Karpas-422 (cell line): ENCODE measurements at places on chromosomes 3 and 15.
A peak's percentile ranks its signal among the peaks of the same experiment; 100 is the strongest.

DNA sequence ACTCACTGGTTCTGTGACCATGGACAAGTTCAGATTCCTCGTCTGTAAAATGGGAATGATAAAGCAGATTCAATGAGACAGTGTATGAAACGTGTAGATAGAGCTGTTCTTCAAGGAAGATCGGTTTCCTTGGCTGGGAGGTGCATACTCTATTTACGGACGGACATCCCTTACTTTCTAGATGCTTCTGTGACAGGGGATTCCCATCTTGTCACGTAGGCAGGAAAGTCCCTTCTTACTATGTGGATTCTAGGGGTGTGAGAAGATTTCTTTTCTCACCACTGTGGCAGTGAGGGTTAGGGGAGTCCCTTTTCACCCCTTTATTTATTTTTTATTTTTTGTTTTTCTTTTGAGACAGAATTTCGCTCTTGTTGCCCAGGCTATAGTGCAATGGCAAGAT lies 180.9 kb upstream of the TBL1XR1 start:
- DNase-seq = no peak

DNA sequence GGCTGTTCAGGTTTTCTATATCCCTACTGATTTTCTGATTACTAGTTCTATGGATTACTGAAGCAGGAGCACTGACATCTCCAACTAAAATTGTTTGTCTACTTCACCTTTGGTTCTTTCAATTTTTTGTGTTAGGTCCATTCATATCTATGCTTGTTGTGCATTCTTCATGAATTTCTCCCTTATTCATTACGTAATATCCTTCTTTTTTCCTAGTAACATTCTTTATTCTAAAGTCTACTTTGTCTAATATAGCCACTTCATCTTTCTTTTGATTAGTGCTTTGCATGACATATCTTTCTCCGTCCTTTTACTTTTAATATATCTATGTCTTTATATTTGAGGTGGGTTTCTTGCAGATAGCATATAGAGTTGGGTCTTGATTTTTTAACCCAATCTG lies 116.3 kb upstream of the BHLHE40 start:
- DNase-seq = no peak

DNA sequence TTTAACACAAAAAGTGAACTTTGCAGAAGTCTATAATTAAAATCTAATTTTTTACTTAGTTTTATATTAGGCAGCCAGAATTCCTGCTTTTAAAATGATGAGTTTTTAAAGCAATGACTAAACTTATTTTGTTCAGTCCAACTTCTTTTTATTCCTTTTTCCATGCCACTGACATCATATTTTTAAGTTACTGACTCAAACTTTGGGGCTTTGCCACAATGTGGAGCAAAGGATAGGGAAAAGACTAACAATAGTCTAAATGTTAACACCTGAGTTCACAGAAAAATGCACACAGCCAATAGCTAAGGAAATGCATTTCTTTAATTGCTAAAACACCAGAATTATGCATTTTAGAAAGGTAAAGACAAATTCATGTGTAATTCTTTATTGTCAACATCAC lies 647.6 kb upstream of the DPPA4 start:
- no peak for DNase-seq

GRCh38 chr3:57675530-57675929 lies 17.3 kb downstream of the DENND6A start:
- peak; percentile 47 for DNase-seq

- no peak for DNase-seq
Observed at GRCh38 chr15:41048397-41048796, 67.7 kb downstream of the INO80 start.

DNA sequence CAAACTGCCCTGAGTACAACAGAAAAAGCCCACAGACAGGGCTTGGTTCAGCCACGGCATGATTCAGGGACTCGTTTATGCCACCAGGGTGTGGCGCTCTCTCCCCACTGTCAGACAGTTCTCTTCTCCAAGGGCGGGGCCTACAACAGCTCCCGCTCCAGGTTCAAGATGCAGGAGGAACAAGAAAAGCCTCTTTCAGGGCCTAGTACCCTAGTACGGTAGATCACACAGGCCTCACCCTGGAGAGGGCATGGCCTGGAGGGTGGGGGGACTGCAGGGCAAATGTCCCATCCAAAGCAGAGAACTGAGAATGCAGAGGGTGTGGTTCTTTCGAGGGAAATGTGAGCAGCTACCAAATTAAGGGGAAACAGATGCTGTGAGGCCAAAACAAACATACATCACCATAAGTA lies 12.0 kb downstream of the MESD start:
- DNase-seq = peak; percentile 65

DNA sequence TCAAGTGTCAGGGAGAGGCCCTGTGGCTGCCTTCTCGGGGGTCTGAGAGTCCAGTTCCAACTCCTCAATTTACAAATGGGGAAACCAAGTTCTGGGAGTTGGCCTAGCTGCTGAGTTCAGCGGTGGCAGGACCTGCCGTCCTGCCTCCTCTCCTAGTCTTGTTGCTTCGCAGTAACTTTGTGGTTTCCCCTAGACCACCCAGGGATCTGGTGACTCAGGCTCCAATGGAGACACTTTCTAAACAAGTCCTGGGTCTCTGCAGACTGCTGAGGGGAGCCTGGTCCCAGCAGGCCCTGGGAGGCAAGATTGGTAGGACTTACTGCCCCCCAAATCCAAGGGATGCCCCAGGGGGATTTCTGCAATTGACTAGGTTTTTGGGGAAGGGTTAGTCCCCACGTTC lies 83.6 kb downstream of the SMAD6 start:
- no peak for DNase-seq

DNA sequence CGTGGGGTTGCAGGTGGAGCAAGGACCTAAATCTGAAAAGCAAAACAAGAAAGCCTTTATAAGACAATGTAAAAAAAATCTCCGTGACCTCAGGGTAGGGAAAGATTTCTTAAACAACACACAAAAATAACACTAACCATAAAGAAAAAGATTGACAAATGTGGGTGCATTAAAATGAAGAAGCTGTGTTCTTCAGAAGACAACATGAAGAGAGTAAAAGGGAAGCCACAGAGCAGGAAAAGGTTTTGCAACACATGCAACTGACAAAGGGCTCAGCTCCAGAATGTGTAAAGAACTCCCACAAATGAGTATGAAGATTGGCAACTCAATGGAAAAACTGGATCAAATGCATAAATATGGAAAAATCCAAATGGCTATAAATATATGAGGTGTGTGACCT lies 74.2 kb downstream of the MAGEF1 start:
- DNase-seq = no peak

DNA sequence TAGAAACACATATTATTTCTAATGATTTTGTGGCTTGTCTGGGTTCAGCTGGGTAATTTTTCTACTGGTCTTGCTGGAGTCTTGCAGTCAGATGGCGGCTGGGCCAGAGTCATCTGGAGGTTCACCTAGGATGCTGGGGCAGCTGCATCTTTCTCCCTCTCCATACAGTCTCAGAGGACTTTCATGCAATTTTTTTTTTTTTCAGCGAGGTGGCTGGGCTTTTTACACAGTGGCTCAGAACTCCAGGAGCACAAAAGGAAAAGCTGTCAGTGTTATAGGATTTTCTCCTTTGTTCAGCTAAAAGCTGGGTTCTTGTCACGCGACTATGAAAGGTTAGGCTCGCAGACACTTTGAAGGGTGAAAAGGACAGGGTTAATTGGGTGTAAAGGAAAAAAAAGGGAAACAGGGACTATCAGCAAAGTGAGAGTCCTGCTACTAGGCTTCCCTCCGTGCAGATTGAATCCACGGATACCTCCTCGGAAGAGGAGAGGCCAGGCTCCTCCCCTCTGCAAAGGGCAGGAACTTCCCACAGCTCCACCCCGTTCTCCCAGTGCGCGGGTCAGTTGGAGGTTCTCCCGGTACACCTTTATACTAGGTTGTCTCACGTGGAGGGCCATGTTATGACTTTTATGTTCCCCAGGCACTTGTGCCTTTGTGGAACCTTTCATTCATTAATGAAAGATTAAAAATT lies 44.3 kb downstream of the ADGRG7 start:
- no peak for DNase-seq

GRCh38 chr3:186989429-186989828 lies 59.1 kb downstream of the ST6GAL1 start:
- DNase-seq = no peak

DNA sequence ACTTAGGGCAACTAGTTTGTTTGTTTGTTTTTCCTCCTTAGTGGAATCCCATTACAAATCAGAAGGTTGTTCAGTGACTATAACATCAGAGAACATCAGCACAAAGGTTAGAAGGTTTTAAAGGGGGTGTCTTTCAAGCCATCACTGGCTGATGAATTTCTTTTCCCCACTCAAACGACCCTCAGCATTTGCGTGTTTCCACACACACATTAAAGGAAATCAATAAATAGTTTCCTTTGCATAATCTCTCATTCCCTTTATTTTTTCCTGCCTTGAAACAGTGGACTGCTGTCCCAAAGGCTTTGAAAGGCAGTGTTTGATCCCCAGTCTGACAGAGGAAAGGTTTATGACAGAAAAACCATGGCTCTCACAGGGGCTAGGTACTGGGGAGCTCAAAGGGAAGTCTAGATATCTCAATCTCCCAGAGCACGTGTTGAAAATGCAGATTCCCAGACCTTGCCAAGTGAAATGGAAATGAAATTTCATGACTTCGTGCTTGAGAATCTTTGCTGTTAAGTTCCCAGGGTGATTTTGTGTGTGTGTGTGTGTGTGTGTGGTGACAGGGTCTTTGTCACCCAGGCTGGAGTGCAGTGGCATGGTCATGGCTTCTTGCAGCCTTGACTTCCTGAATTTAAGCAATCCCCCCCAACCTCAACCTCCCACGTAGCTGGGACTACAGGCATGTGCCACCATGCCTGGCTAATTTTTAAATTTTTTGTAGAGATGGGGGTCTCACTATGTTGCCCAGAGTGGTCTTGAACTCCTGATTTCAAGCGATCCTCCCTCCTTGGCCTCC lies 2.2 kb upstream of the INTS14 start:
- DNase-seq = no peak

DNA sequence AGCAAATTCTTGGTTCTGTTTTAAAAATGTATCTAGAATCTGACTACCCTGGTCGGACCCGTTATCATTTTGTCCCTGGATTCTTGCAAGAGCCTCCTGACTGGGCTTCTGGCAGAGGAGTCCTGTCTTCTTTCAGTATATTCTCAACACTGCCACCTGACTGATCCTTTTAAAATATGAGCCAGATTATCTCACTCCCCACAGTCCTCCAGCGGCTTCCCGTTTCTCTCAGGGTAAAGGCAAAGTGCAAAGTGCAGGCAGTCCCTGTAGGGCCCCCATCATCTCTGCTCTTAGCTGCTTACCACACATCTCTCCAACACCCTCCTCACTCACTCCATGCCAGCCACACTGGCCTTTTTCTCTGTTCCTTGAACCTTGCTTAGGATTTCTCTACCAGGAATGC lies 28.4 kb downstream of the CRTC3 start:
- DNase-seq = no peak

DNA sequence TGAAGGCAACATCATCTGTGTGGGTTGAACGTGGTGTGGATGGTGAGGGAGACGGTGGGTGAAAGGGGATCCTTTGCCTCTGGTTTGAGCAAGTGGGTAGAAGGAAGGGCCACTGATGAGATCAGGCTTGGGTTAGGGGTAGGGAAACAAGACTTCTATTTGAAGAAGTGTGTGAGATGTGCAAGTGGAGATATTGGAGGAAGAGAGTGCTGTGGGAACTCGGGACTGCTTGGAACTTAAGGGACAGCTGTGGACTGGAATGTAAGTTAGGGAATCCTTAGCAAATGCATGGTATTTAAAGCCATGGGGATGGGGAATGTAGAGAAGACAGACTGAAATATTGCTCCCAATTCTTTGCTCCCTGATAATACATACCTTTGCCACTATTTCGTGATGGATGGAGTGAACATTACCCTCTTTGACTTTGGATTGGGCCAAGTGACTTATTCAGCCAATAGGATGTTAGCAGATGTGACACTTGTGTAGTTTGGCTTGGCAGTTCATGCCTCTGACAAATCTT lies 30.2 kb upstream of the AMOTL2 start:
- no peak for DNase-seq

GRCh38 chr3:140398387-140398786 lies 279.5 kb upstream of the TRIM42 start:
- DNase-seq = no peak

- no peak for DNase-seq
Observed at GRCh38 chr3:23756206-23756840, 49.4 kb upstream of the UBE2E1 start.

GRCh38 chr15:22831473-22831872 lies 7.0 kb upstream of the NIPA2 start:
- no peak for DNase-seq

DNA sequence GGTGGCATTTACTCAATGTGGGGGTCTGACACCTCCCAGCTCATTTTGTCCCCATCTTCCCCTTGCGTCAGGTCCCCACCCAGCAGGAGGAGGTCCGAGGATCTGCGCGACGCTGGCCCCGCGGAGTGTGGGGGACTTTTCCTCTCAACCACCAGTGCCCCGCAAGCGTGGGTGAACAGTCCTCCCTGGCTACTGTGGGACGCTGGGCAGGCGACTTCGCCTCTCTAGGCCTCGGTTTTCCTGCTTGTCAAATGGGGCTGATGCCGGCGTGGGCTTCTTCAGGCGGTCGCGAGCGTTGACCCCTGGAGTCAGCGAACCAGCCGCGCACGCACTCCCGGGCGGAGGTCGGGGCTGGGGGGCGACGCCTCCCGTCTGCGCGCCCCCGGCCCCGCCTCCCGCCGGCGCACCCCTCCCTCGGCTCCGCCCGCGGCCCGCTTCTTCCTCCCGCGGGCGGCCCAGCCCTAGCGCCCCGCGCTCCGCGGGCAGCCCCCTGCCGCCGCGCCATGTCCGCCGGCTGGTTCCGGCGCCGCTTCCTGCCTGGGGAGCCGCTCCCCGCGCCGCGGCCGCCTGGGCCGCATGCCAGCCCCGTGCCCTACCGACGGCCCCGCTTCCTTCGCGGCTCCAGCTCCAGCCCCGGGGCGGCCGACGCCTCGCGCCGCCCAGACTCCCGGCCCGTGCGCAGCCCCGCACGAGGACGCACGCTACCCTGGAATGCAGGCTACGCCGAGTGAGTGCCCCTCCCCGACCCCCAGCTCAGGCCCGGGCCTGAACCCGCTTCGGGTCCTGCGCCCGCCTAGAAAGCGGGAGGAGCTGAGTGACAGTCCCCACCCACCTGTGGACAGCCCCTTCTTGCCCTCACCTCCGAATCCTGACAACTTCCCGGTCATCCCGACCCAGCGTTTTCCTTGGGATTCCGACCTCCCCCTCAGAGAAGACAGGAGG lies at the start of gene PPM1M:
PPM1M (plus strand) TSS at position 438 of the 942 bp plus-strand sequence; CDS start at position 504, 66 bp downstream.
- peak; percentile 68 for DNase-seq

GRCh38 chr3:184977796-184978195 lies 165.8 kb downstream of the VPS8 start:
- DNase-seq = no peak

- no peak for DNase-seq
Observed at GRCh38 chr3:179425075-179425474, 26.2 kb downstream of the GNB4 start.
